M059J (cell line): ENCODE measurements at places on chromosomes 5 and 9. TPM values are rescaled to one million over a fixed set of nuclear protein-coding genes. Genes with fewer than 3 reads are reported as not detected.

GRCh38 chr9:17003576-17004240 is 131.1 kb upstream of the CNTLN start:
- DNase-seq: no peak

DNA sequence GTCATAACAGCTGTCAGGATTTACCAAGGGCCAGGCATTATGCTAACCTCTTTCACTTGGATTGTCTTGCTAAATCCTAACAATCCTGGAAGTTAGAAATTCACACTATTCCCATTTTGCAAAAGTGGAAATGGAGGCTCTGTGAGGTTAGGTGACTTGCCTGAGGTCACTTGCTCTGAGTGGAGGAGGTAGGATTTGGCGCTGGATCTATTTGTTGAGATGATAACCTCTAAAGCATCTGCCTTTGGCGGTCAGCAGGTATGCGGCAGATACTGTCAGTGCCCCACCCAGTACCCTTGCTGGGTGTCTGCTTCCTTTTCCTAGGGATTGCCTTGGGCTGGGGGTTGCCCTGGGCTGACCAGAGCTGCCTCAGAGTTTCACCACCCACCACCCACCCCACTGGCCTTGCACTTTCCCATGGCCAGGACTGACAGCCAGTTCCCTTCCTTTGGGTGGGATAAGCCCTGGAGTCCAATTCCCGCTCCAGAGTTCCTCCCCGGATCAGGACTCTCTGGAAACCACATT is 164.8 kb upstream of the MSX2 start:
- no peak for DNase-seq

DNA sequence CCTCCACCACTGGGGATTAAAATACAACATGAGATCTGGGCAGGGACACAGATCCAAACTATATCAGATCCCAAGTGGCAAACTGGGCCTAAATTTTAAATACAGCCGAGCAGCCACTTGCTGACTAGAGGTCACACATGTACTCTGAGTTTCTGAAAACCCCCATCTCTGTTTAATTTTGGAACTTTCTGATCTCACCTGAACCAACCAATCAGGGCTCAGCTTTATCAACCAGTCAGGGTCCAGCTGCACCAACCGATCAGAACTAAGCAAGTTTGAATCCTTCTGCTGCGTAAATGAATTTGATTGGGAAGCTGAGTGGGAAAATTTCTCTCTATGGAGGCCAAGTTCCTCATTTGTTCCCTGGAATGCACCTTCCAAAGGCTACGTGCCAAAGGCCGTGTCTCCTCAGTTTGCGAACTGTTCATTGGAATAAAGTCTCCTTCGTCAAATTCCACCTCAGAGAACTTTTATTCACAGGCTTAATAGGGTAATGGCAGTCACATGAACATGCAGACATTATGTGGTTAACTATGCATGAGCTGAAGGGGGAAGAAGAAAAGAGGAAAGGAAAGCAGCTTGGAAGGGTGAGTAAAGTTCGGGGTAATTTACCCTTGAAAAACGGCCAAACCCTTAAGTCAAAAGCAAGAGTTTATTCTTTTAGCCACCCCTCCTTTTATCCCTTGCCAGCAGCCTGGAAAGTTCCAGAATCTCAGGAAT is 3.7 kb downstream of the CD180 start:
- DNase-seq: no peak

GRCh38 chr5:132182359-132183040 is 45.2 kb downstream of the P4HA2 start:
- DNase-seq: no peak

- no peak for DNase-seq
These were observed 26.0 kb downstream of the PRDM6 start for GRCh38 chr5:123115020-123115419.

The CCDC69 gene
- 1.5 and 2.1 TPM in 2 replicates for total RNA-seq

GRCh38 chr5:119879446-119879845 is 250.1 kb downstream of the FAM170A start:
- DNase-seq: no peak

- DNase-seq: no peak
These were observed 6.1 kb downstream of the CYSTM1 start for GRCh38 chr5:140181002-140181483.

- DNase-seq: no peak
These were observed 449.5 kb downstream of the AGTPBP1 start for GRCh38 chr9:85292261-85292660.

GRCh38 chr9:80188579-80188978 is 616.8 kb downstream of the TLE4 start:
- DNase-seq: no peak

GRCh38 chr5:177557041-177557647 is 2.8 kb upstream of the FAM193B start:
- peak; percentile 45 for DNase-seq

- peak; percentile 12 for DNase-seq
These were observed 29.8 kb upstream of the GZMA start for GRCh38 chr5:55072666-55073065.

The FAM153A gene
- total RNA-seq: not detected in 2 replicates

- peak; percentile 71 for DNase-seq
These were observed 9.1 kb downstream of the ARHGAP26 start for GRCh38 chr5:142779163-142779840.

The SLC36A3 gene
- not detected in 2 replicates for total RNA-seq

The EDIL3 gene
- total RNA-seq: 73.0 and 109 TPM in 2 replicates

- DNase-seq: peak; percentile 95
These were observed 311.8 kb downstream of the DNAH5 start for GRCh38 chr5:13632676-13633075.

DNA sequence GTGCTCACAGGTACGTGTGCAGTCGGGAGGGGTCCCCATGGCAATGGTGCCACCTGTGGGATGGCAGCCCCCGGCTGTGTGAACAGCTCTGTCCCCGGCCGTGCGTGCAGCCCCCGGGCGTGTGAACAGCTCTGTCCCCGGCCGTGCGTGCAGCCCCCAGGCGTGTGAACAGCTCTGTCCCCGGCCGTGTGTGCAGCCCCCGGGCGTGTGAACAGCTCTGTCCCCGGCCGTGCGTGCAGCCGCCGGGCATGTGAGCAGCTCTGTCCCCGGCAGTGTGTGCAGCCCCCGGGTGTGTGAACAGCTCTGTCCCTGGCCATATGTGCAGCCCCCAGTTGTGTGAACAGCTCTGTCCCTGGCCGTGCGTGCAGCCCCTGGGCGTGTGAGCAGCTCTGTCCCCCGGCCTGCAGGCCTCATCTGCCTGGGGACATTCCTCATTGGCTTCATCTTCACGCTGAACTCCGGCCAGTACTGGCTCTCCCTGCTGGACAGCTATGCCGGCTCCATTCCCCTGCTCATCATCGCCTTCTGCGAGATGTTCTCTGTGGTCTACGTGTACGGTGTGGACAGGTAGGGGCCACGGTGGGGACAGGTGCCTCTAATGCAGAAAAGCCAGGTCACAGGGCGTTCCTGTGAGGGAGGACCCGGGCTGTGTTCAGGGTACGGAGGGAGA is 5.9 kb upstream of the SLC6A18 start:
- DNase-seq: no peak

GRCh38 chr5:99032234-99033013 is 103.6 kb upstream of the CHD1 start:
- DNase-seq: peak; percentile 79

DNA sequence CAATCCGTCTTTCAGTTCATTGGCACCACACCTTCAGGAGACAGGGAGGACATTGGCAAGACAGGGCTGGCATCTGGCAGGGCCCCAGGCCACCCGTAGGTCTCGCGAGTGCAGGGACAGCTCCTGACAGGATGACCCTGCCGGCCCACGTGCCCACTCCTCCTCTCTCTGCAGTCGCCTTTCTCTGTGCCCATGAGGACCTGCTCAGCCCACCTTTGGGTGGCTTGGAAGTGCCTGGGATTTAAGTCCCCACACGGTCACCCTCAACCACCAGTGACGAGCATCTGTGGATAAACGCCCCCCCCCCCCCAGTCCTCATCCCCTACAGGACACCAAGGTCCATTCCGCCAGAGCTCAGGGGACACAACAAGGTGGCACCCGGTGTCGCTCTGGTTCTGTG is 4.1 kb downstream of the MRPL36 start:
- DNase-seq: no peak

DNA sequence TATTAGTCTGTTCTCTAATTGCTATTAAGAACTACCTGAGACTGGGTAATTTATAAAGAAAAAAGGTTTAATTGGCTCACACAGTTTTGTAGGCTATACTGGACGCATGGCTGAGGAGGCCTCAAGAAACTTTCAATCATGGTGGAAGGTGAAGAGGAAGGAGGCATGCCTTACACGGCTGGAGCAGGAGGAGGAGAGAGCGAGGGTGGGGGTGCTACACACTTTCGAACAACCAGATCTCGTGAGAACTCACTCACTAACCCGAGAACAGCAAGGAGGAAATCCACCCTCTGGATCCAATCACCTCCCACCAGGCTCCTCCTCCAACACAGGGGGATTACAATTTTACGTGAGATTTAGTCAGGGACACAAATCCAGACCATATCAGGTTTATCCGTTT is 90.0 kb downstream of the RMI1 start:
- no peak for DNase-seq

- no peak for DNase-seq
These were observed 1.3 kb downstream of the SEMA6A start for GRCh38 chr5:116573279-116573701.

The TAS2R1 gene
- total RNA-seq: not detected in 2 replicates

- no peak for DNase-seq
These were observed 84.5 kb downstream of the GNAQ start for GRCh38 chr9:77946969-77947620.

The CDKN2A gene
- total RNA-seq: 594 and 597 TPM in 2 replicates

DNA sequence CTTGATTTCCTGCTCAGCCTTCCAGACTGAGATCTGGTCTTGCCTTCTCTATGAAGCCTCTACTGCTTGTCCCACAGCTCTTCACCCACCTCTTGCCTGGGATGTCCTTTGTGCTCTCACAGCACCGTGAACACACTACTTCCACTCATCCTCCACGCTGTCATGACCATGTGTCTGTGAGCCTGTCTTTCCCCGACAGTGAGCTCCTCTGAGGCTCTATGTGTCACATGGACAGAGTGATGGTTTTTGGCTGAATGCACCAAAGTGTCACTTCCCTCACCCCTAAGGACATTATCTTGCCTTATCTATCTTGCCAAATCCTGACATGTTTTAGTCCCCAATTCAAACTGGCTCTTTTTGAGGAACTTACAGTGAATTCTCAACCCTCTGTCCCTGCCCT is 11.3 kb downstream of the PHYKPL start:
- DNase-seq: no peak

DNA sequence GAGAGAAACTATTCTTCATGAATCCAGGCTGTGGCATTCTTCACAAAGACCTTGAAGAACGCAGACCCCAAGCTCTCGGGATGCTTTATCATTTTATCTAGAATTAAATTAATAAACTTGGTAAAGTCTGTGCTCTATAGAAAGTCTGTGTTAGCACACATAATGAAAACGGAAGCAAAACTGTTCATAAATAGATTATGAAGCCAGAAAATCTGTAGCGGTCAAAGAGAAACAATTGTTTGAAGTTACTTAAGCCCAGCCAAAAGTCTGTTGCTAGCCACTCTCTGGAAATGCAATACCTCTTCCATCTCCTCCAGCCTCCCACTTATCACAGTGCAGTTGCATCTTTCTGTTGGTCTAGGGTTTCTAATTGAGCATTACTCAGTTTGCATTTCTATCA is 375.9 kb downstream of the KIF4B start:
- no peak for DNase-seq

The ITGA2 gene
- total RNA-seq: 24.6 and 30.1 TPM in 2 replicates

The ADRB2 gene
- total RNA-seq: 6.6 and 8.0 TPM in 2 replicates

The FOXD4L4 gene
- 0.07 TPM in 1 of 2 replicates, not detected in the other for total RNA-seq

GRCh38 chr5:79305706-79306105 is 69.8 kb downstream of the JMY start:
- no peak for DNase-seq

DNA sequence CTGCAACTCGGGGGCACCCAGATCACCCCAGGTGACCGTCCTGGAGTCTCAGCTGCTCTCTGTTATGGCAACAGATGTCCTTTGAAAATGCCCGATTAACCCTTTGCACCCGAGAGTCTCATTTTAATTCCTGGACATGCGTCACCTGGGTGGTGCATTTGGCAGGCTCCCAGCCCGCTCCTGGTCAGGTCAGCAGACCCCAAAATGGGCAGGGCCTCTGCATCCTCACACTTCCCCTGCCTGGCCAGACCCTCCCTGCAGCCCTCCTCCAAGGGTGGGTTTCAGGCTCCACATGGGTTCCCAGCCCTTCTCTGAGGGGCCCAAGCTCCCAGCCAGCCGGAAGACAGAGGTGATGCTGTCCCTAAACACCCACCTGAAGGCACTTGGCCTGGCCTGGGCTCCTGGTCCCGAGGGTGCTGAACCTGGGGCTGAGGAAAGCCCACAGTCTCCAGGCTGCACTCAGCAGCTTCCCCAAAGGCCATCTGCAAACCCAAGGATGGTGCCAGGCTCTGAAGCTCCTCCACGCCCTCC is 69.4 kb downstream of the PSMB7 start:
- DNase-seq: no peak

DNA sequence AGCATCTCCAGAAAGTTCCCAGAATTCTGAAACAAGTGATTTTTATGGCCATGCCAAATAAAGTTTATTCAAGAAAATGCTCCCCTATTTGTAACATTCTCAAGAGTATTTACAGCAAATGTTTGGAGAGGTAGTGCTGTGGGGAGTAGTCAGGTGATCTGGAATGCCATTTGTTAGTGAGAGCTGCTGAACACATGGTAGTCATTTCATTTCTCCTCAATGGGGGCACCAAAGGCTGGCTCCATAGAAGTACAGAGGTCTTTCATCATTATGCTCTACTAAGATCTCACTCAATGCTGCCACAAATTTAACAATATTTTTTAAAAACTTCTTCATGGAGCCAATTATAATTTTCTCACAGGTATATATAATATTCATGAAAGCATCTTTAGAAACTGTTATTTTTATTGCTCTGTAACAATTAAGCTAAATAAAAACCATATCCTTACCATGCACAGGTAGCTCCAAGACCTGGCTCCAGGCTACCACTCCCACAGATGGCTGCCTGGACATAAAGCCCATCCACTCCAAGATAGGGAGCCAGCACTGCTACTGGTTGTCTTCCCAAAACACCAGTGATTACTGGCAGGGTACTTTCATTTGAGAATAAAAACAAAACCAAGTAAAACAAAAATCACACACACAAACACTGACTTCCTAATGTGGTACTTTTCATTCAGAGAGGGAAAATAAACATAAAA is 200.8 kb downstream of the PLK2 start:
- peak; percentile 31 for DNase-seq

DNA sequence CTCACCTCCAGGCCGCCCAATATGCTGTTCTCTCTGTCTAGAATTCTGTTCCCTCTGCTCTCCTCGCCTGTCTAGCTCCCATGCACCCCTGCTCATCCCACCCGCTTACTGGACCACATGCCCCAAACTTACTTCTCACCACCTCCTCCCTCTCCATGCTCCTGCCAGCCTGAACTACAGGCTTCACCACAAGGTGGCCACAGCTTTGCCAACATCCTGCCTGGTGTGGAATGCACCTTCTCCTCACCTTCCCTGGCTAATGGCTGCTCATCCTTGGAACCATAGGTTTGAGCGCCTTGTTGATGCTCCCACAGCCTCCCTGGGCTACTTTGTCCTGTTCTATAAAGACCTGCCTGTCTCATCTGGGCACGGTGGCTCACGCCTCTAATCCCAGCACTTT is 9.6 kb downstream of the LAMC3 start:
- DNase-seq: peak; percentile 34

DNA sequence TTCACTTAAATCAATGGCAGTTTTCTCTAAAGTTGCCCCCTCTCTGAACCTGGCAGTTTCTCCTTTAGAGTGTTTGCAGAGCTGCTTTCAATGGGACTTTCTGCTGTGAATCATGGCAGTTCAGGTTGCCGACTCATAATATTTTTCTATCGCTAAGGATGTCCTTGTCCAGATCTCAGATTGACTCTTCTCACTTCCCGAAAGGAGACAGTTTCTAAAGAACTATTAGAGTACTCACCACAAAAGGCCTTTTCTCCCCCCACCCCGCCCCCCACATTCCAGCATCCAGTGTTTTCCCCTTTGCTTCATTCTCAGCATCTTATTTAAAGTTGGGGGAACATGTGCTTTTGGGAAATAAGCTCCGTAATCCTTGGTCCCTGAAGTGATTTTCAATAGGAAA is 443.5 kb upstream of the KLF4 start:
- peak; percentile 24 for DNase-seq
